Mucosa of gallbladder (tissue), 1 donor: ENCODE measurements at places on chromosomes 5 and 9.

DNA sequence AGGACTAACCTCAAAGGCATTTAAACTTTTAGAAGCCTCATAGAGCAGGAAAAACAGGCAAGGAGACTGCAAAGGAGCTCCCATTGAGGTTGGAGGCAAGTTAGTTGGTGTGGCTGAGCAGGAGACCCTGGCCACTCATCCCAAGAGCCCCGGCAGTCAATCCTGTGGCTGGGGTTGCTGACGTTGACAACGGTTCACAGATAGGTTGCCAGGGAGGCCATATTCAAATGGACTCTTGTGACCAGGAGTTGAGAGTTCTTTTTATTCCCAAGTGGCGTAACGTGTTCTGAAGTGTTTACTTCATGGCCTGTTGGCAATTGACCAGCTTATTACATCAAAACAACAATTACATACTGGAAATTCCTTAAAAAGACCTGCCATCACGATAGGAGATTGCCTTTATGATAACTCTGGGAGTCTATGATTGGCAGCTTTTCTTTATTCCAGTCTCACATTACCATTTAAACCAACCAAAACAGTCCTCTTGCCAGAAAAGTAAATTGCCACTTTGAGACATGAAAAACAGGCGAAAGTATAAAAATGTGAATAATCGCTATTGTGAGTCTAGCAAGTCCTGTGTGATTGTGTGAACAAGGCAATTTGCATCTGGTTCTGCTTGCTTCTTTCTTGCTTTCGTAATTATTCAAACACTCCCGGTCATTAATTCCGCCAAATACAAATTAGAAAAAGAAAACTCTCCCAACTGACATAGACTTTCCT lies 394.9 kb downstream of the MED10 start:
- no peak for DNase-seq

- no peak for DNase-seq
Measured at GRCh38 chr5:108898257-108898656, 150.6 kb downstream of the FER start.

- no peak for DNase-seq
Measured at GRCh38 chr9:73869264-73869663, 627.9 kb upstream of the RORB start.

DNA sequence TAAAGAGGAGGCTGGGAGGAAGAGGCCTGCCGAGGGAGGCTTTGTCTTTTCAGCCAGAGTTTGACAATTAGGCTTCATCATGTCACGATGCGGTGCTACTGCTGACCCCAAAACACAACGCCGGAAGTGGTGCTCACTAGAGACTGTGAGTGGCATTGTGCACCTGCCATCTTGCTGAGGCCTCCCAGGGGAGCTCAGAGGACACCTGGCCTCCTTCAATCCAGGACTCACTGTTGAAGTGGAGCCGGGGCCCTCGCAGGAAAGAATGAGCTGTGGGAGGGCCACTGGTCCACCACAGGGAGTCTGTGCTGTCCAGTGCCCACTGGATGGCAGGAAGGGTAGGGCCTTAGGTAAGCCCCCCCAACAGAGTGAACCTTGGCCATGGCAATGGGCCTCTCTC lies 12.7 kb upstream of the SLC25A48 start:
- no peak for DNase-seq

DNA sequence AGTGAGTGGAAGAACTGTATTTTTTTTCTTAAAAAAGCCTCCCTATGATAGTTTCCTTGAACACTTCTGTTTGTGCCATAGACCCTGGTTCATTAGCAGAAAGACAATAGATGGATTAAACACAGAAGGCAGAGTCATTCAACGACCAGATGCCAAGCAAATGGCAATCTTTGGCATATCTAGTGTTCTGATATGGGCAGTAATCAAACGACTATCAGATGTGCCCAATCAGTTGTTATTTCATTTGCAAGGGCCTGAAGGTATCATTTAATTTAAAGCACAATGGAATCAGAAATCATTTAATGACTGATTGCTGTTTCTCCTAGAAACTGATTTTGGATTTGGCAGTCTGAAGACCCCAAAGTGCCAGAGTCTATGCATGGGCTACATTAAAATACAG lies 61.3 kb downstream of the SGCD start:
- DNase-seq = no peak

- no peak for DNase-seq
Measured at GRCh38 chr9:77384406-77384805, 207.1 kb downstream of the VPS13A start.

GRCh38 chr5:74442466-74442865 lies 198.1 kb downstream of the ENC1 start:
- no peak for DNase-seq

DNA sequence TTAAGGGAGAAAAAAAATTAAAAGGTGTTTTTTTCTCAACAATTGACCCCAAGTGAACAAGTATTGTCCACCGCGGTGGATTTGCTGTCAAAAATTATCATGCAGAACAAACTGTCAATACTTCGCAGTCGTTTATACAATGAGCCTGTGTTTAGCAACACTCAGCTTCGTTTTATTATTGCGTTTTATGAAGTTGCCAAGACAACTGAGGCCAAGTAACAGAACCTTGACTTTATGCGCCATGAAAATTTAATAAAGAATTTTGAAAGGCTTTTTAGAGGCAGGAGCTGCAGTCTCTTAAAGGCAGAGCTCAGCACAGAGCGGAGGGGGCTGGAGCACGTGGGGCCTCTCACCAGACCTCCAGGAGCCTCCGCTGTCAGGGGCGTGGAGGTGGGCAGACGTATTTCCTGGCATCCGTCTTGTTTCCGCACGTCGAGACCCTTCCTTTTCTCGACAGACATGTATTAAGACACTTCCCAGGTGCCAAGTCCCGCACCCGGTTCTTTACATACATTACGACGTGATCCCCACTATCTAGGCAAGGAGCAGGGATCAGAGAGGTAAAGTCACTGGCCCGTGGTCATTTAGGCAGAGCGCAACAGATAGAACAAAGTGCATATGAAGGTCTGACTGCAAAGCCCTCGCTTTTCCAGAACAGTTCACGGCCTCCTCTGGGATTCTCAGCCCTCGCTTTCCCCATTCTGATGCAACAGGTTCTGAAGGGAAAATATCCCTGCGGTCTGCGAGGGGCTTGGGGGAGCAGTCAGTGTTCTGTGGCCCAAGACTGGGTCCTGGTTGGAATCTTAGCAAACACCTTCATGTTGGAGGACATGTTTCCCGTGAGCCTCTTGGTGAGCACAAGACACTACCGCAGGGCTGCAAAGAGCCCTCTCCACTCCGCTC lies 164.4 kb downstream of the DAB2IP start:
- no peak for DNase-seq

DNA sequence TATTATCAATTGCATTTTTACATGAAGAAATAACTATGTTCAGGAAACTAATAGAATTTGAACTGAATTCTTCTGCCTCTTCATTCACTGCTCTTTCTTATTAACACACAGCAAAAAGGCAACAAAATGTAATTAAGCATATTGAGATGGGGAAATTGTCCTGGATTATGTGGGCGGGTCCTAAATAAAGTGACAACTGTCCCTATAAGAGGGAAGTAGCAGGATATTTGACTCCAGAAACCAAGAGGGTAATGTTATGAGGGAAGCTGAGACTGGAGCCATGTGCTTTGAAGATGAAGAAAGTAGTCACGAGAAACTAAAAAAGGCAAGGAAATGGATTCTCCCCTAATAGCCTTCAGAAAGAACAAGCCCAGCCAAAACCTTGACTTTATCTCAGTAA lies 311.2 kb upstream of the PIK3R1 start:
- no peak for DNase-seq

DNA sequence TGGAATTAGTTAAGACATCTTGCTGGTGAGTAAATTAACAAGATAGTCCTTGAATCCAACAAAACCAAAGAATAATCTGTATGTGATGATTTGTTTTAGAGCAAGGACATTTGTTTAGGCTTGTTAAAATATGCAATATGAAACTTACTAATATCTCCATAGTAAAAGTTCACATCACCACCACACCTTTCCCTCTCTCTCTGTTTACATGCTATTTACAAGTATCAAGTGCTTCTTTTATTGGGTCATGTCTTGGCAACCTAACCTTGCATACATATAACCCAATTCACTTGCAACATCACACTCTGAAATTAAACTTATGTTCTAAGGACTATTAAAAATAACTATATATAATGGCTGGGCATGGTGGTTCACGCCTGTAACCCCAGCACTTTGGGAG lies 161.3 kb downstream of the CCDC192 start:
- no peak for DNase-seq
